ENCODE measurements at places on chromosomes 5 and 9.

DNA sequence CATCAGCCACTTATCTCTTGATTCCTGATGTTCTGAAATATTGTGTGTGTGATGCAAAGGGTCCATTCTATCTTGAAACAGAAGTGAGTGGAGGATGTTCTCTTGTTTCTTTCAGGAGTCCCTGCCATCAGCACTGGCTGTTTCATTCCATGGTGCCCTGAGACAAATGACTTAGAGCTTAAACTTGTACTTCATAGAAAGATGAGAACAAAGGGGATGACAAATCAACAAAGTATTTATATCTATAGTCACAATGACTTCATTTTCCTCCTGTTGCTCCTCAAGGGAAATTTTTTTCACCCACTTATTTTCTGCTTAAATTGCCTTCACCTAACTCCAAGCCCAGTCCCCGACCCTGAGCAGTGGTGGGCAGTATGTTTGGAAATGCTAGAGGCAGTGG lies 171.6 kb downstream of the TARS1 start:
- DNase-seq: no peak

GRCh38 chr5:179201986-179202385 lies 141.8 kb downstream of the ZNF354C start:
- no peak for DNase-seq

GRCh38 chr9:85647571-85647970 lies 94.2 kb downstream of the AGTPBP1 start:
- no peak for DNase-seq

DNA sequence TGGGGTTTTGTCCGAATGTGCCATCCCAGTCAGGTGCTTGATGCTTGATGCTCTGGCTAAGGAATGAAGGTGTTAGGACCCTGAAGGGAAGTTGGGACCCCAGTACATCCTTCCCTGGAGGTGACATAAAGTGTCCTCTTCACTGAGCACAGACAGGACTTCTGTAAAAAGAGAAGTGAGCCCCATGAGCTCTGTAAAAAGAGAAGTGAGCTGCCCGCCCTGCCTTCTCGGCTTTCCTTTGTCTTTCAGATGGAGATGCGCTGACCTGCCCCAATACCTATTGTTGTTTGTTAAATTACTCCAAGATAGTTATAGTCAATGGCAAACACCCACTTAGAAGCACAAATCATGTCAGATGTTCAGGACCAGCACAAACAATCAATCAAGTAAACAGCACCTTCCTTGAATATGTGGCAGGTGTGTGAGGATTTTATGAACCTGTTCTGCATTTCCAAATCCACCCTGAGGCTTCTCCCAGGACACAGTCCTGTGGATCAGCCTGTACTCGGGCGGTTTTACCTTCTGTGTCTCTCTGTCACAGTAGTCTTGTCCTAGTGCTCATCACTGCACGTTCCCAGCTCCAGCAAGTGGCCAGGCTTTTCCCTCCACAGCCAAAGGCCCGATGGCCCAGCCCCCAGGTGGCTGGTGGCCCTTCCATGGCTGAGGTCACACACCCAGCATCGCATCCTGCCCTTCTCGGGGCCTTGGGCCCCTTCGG lies 191.4 kb downstream of the MTRR start:
- DNase-seq: no peak

GRCh38 chr5:133121080-133121479 lies 69.3 kb downstream of the HSPA4 start:
- DNase-seq: no peak

GRCh38 chr5:123537845-123538244 lies 25.9 kb downstream of the CSNK1G3 start:
- no peak for DNase-seq

DNA sequence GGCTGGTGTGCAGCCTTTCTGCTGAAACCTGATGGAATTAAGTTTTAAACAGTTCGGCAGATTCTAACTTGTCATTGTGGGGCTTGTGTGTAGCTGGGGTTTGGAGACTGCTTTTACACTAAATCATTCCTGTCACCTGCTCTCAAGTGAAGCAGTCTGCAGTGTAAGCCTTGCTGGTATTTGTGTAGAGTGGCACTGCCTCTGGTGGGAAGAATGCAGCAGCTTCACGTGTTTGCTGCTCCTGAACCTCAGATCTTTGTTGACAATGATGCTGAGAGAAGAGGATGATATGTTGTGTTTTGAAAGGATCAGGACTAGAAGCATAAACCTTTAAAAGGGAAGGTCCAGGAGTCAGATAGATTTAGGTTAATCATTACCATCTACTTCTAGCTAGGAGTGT lies 88.1 kb downstream of the KDM4C start:
- no peak for DNase-seq

DNA sequence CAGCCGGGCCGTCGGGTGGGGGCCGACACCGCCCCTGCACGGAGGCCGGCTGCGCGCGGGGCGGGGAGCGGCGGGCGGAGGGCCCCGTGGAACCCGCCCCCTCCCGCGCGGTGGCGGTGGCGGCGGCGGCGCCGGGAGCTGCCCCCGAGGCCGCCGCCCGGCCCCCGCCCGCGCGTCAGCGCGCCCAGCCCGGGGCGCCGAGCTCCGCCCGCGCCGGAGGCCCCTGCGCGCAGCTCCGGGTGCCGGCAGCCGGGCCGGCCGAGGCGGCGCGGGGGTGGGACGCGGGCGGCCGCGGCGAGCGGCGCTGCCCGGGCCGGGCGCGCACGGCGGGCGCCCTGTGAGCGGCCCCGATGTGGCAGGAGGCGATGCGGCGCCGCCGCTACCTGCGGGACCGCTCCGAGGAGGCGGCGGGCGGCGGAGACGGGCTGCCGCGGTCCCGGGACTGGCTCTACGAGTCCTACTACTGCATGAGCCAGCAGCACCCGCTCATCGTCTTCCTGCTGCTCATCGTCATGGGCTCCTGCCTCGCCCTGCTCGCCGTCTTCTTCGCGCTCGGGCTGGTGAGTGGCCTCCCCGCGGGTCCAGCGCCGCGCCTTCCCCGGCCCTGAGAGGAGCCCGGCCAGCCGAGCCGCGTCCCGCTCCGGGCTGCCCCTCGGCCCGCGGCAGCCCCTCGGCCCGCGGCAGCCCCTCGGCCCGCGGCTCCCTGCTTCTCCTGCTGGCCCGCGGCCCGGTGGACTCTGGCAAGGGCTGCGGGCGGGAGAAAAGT lies at the start of gene ADCY2:
Gene ADCY2 (plus strand): TSS at position 192 of the 766 bp plus-strand sequence. CDS start 159 bp downstream, at position 351.
- no peak for DNase-seq

- DNase-seq: no peak
Measured at GRCh38 chr5:78699552-78700153, 51.1 kb upstream of the LHFPL2 start.

DNA sequence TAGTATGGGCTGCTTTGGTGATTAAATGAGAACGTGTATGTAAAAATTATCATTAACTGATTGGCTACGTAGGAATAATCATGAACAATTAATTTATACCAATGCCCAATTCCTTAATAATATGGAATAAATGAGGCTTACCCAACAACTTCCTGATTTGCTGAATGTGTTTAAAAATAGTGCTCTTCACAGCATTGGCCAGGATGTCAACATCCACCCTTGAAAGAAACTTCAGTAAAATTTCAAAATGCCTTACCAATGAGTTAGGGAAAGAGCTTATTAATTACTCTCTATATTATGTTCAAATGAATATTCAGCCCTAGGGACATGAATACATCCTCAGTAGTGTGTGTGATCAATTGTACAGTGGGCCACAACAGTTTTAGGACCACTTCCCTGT lies 401.4 kb downstream of the PSAT1 start:
- no peak for DNase-seq

- no peak for DNase-seq
Measured at GRCh38 chr5:167763772-167764171, 527.7 kb upstream of the WWC1 start.

DNA sequence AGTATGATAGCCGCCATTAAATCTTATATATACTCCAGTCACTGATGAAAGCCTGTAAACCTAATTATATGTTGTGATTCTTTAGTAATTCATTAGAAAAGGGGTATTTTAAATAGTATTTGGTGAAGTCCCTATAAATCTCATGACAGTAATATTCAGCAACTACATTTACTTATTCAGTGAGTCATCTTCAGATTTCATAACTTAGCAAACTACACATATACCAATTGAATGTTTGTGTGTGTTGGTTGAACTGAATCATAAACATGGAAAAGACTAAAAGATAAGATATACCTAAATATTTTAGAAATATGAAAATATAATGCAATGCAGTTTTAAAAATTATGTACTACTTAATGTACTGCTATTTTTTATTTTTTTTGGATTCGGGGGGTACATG lies 1050.4 kb downstream of the MAT2B start:
- no peak for DNase-seq

- DNase-seq: no peak
Measured at GRCh38 chr5:180329138-180329435, 24.0 kb downstream of the GFPT2 start.

- no peak for DNase-seq
Measured at GRCh38 chr9:90069085-90069484, 464.3 kb downstream of the GADD45G start.
